ENCODE measurements at places on chromosomes 4 and X.

- DNase-seq = no peak
Measured at GRCh38 chr4:88725986-88726385, 28.4 kb upstream of the NAP1L5 start.

- no peak for DNase-seq
Measured at GRCh38 chrX:150118476-150118875, 180.2 kb upstream of the EOLA2 start.

DNA sequence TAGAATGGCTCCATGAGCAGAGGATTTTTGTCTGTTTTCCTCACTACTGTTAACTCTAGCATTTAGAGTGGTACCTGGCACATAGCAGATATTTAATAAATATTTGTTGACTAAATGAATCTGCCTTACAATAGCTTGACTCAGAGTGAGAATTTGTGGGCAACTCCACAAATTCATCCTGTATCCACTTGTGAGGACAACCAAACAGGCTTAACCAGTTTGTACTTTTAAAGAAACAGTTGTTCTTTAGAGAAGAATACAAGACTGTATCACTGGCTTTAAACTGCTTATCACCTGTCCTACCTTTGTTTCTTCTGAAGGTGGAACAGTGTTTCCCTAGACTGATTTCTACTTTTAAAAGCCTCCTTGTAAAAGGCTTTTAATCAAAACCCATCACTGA, 141.3 kb upstream of the SH3RF1 start:
- no peak for DNase-seq

- DNase-seq = no peak
Measured at GRCh38 chr4:40607221-40607620, 22.4 kb downstream of the RBM47 start.

DNA sequence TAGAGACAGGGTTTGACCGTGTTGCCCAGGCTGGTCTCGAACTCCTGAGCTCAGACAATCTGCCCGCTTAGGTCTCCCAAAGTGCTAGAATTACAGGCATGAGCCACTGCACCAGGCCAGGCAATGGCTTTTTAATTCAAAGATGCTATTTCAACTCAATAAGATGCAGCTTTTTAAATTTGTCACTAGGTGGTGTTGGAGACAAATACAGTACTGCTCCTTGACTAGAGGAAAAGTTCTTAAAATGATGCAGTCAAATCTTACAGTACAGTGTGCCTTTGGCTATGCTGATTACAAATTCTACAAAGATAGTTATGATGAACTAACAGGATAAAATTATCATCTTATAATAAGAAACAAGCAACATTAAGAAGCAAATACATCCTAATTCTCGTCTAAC, 441.1 kb downstream of the KCNIP4 start:
- no peak for DNase-seq

DNA sequence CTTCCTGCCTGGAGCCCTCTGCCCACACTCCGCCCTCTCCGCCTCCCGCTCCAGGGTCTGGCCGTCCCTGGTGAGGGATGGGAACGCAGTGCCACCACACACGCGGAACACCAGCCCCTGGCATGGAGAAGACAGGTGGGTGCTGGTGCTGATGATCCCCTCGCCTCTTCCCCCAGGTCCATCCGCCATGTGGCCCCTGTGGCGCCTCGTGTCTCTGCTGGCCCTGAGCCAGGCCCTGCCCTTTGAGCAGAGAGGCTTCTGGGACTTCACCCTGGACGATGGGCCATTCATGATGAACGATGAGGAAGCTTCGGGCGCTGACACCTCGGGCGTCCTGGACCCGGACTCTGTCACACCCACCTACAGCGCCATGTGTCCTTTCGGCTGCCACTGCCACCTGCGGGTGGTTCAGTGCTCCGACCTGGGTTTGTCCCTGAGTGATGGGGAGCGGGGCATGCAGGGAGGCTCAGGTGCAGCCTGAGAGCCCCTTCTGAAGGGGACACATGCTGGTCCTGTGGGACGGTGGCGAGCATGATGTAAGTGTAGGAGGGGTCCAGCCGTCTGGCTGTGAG, 9.8 kb downstream of the BGN start:
- no peak for DNase-seq

All from cortex of kidney (tissue), 1 donor.